GM20000 (cell line): ENCODE measurements at places on chromosomes 13 and 19.

- DNase-seq = no peak
Observed at GRCh38 chr13:76738616-76739015, 147.6 kb downstream of the KCTD12 start.

GRCh38 chr19:23996549-23996948 is 81.9 kb downstream of the ZNF726 start:
- no peak for DNase-seq

DNA sequence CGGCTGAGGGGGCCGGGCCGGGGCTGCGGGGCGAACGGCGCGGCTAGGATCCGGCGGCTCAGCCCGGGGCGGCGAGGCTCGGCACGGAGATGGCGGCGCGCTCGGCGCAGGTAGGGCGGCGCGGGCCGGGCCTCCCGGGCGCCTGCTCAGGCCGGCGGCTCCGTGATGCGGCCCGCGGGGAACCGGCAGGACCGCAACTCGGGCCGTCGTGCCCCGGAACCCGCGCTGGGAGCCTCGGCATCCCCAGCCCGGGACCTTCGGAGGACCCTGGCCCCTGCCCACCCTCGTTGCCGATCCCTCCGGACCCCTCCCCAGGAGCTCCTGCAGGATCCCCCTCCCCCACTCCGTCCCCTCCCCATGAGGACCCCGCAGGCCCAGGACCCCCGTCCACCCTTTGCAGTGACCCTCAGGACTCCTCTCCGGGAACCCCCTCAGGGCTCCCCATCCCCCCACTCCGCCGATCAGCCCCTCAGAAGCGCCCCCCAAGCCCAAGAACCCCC is 304 bp downstream of the EVI5L start:
- DNase-seq = no peak

DNA sequence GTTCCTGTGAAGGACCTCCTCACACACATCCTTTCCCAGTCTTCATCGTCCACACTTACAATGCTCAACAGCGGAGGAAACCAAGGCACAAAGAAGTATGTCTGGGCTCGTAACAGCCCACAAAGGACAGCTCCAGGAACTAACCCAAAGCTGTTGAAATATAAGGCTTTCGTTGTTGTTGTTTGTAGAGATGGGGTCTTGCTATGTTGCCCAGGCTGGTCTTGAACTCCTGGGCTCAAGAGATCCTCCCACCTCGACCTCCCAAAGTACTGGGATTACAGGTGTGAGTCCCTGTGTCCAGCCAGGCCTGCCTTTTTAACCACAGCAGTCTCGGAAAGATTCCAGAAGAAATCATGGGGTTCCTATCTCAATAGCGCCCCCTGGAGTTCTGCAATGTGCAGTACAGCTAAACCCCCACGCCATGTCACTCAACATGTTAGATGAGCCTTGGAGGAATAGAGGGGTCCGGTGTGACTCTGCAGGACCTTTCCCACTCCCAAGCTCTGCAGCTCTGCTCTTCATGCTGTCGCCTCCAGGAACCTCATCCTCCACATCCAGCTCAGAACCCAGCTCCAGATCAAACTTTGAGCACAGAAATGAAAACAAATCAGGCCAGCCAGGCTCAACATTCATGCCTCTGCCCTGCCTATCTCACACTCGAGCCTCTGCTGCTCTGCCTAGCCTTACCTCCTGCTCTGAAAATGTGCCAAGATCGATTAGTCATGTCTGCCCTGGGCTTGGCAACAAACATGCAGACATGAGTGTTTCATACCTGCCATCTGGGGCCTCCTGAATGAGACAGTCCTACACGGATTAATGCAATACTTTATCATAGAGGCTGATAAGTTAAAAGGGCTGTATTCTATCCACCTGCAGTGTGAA is 7.5 kb downstream of the PLA2G4C start:
- peak; percentile 60 for DNase-seq

DNA sequence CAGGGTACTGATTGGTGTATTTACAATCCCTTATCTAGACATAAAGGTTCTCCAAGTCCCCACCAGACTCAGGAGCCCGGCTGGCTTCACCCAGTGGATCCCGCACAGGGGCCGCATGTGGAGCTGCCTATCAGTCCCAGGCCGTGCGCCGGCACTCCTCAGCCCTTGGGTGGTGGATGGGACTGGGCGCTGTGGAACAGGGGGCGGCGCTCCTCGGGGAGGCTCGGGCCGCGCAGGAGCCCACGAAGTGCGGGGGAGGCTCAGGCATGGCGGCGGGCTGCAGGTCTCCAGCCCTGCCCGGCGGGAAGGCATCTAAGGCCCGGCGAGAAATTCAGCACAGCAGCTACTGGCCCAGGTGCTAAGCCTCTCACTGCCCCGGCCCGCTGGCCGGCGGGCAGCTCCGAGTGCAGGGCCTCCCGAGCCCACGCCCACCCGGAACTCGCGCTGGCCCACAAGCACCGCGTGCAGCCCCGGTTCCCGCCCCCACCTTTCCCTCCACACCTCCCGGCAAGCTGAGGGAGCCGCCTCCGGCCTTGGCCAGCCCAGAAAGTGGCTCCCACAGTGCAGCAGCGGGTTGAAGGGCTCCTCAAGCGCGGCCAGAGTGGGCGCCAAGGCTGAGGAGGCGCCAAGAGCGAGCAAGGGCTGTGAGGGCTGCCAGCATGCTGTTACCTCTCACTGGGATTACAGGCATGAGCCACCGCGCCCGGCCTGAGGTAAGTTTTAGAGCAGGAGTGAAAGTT is 60.0 kb upstream of the SCEL start:
- DNase-seq = no peak

DNA sequence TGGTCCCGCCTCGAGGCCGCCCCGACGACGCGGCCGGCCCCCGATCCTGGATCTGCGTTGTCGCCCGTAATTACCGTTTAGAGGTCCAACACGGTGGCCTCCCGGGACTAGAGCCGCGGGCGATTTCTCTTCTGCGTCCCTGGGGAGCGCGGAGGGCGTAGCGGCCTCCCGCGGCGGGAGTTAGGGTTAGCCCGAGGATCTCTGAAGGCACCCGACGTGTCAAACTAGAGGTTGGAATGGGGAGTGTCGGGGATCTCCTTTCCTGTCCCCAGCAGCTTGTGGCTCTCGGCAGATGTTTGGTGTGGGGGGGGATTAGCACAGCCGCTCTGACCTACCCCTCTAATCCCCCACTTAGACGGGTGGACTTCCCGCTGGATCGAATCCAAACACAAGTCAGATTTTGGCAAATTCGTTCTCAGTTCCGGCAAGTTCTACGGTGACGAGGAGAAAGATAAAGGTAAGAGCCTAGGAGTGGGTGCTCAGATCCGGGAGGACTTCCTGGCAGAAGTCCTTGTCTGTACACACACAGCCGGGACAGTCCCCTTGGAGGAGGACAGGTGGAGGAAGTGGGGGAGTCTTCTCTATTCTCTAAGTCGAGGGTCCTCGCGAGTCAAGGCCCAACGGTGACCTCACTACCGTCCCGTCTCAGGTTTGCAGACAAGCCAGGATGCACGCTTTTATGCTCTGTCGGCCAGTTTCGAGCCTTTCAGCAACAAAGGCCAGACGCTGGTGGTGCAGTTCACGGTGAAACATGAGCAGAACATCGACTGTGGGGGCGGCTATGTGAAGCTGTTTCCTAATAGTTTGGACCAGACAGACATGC is 581 bp downstream of the CALR start:
- peak; percentile 36 for DNase-seq

DNA sequence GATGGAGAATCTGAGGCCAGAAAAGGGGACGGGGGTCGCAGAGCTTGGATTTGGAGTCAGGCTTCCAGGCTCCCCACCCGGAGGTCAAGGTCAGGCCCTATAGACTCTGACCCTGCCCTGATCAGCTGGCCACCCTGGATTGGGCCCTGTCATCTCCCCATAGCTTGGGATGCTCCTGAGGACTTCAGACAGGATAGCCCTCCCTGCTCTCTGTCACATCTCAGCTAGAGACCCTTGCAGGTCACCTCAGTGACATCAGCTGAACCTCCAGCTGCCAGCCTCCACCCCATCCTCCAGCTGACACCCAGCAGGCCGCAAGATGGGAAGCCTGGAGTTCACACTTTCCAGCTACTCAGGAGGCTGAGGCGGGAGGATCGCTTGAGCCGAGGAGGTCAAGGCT is 2.8 kb upstream of the TPM4 start:
- DNase-seq = no peak

- DNase-seq = no peak
Observed at GRCh38 chr13:90135558-90135957, 1211.9 kb upstream of the MIR17HG start.

GRCh38 chr13:38685974-38686576 is 802 bp upstream of the FREM2 start:
- DNase-seq = no peak

DNA sequence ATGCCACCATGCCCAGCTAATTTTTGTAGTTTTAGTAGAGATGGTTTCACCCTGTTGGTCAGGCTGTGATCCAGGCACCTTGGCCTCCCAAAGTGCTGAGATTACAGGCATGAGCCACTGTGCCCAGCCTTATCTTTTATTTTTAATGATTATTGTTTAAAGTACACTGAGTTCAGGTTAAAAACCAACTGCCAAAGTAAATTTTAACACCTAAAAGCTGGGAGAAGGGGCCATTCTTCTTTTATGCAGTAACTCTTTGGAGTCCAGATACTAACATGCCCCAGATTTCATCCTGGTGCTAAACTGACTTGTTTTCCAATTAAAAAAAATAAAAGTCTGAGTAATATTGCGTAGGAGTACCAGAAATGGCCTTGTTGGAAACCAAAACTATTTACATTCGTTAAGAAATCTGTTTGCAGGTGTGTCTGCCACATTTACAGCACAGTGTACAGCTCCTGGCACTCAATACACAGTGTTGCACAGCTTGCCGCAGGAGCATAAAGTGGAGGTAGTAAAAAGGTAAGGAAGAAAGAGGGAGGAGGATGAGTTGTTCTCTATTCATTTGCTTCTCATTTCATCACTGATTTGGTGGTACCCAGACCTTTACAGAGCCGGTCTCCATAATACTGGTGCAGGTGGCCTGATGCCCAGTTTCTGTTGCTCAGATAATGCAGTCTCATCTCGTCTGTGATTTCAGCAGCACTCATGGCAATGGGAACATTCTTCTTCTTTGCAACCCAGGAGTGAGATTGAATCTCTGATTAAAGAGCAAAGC is 108.9 kb downstream of the PCCA start:
- no peak for DNase-seq

- DNase-seq = no peak
Observed at GRCh38 chr19:6956573-6956972, 64.7 kb downstream of the MBD3L2B start.

DNA sequence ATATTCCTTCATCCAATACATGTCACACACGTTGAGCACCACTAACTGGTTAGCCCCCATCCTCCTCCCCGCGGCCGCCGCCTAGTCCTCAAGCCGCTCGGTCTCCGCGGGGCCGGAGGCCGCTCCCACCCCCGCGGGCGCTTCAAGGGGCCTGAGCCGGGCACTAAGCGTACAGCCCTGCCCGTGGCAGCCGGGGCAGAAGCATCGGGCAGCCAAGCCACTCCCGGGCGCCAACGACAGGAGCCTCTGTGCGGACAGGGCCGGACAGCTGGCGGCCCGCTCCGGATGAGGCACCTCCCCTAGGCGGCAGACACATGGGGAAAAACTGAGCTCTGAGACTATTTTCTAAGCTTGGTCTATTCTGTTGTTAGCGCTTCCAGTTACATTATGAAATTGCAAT is 2.8 kb upstream of the ZNF543 start:
- no peak for DNase-seq

GRCh38 chr19:45121827-45122345 is 28.9 kb downstream of the PPP1R37 start:
- no peak for DNase-seq

- no peak for DNase-seq
Observed at GRCh38 chr13:94309997-94310855, 169.3 kb downstream of the DCT start.

- DNase-seq = no peak
Observed at GRCh38 chr13:107941345-107942029, 273.8 kb downstream of the LIG4 start.

GRCh38 chr19:51282335-51282734 is 29.1 kb upstream of the IGLON5 start:
- no peak for DNase-seq

DNA sequence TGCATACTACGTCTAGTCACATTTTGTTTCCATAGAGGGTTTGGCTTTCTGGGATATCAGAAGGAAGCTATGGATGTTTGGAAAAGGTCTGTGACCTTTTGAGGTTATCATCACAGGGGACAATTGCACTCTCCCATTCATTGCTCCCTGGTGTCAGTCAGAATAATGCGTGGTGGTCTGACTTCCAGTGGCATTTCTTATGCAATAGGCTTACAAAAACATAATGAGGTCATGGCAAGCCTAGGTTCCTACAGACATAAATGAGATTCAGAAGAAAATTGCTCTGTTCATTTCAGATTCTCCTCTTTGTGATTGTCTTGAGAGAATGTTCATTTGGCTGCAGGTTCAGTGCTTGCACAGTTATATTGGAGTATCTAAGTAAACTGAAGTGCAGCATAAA is 54.6 kb downstream of the ARHGAP35 start:
- no peak for DNase-seq

GRCh38 chr19:48616041-48616436 is 1.2 kb upstream of the FAM83E start:
- DNase-seq = no peak

DNA sequence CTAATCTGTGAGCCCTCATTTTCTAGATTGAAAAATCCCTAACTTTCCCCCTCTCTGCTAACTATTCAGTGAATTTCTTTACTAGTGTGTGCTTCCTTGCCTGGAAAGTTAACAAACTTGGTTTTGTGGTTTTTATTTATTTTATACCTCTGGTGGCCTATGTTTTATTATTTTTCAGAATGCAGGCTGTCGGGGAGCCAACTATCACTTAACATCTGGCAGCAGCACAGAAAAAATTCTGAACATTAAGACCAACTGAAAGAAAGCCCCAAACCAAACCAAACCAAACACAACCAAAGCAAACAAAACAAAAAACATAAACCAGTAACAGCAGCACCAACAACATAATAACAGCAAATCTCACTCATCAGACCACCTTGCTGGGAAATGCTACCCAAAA is 109.0 kb upstream of the KL start:
- no peak for DNase-seq

DNA sequence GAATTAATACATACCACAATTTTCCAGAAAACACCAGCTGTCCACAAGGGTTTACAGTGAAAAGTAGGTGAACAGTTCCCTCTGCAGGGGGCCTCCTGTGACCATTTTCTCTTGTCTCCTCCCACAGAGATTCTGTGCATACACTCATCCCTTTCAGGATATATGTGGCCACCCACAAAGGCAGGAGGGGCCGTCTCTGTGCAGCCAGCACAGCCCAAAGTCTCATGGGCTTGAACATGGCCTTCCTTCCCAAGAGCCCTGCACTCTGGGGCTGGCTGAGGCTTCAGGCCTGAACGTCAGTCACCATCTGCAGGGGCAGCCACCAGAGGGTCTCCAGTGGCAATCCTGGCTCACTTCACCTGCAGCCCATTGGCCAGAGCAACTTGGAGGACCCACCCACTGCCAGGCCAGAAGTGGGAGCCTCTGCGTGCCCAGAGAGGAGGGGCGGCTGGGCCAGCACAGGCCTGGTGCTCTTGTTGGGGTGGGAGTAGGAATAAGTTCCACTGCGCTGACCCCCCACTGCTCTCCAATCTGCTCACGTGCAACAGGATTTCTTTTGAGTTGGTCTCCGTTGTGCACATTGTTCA is 25.1 kb downstream of the TMEM161A start:
- peak; percentile 54 for DNase-seq

- DNase-seq = peak; percentile 95
Observed at GRCh38 chr13:114128624-114129522, 3.5 kb downstream of the RASA3 start.
